ENCODE measurements at places on chromosomes 7 and 10.

GRCh38 chr7:16646472-16647072, 591 bp downstream of the BZW2 start:
- DNase-seq: peak; percentile 23

DNA sequence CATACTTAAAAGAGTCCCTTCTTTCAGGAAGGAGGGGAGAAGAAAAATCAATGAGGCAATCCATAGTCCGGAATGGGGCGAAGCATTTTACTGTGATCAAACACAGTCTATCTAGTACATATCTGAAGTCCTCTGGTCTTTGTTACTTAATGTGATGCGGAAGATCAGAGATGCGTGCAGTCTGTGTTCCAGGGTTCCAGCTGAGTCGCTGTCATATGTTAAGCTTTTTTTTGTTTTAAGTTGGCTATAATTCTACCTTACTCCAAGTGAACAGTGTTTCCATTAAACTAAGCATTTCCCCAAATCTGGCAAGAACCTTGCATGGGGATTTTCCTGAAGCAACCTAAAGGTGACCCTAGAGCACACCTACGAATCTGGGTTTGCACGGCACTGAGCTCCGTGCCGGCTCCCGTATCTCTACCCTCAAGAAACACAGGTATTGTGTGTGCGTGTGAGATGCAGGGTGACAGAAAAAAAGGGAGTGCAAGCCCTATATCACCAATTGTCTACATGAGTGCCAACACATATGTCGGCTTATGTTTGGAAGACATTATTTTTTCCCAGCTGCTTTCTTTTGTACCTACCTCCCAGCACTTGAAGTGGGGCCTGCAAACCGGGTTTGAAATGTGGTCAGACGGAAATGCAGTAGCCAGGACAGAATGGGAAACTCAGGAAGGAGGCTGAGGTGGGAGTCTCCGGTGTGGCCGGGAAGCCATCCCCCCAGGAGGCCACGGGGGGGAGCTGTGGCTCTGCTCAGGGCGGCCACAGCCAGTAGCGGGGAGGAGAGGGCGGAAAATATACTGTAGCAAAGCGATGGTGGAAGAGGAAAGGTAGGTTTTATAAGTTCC, 435.8 kb upstream of the MGMT start:
- DNase-seq: peak; percentile 47

DNA sequence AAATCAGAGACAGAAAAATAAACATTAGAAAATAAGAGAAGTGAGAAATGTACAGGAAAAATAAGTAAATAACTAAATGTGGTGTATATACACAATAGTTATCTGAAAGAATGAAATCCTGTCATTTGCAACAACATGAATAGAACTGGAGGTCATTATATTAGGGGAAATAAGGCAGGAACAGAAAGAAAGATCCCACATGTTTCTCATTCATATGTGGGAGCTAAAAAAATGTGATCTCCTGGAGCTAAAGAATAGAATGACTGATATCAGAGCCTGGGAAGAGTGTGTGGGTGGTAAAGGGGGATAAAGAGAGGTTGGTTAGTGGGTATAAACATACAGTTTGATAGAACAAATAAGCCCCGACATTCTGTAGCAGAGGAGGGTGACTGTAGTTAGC, 27.3 kb downstream of the PLXDC2 start:
- no peak for DNase-seq

GRCh38 chr7:22152690-22153089, 204.3 kb downstream of the RAPGEF5 start:
- DNase-seq: no peak

DNA sequence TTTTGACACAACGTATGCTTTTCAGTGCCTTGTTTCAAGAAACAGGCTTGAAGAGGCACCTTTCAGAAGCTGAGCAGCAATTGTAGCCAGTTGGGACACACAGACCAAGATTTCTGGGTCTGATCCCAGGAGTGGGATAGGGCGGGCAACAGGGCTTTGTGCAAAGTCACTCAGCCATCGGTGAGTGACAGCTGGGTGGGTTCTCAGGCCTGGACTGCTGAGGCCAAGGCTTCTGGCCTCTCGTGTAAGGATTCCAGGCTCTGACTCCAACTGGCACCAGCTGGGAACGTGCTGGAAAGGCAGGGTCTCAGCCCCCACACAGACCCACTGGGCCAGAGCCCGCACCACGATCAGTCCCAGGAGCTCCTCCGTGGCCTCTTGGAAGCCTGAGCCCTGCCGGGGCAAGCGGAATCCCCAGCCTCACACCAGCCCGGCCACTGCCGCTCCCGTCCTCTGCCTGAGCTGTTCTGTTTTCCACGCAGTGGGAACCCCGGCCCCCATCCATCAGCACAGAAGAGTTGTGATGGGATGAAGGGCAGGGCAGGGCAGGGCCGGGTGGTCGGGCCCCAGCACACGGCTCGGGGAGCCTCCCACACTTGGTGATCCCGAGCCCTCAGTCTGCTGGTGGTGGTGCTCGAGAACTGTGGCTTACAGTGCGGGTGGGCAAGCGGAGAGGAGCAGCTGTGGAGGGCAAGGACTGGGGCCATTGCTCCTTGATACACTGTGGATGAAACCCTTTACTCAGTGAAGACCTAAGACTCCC, 46.8 kb downstream of the VIPR2 start:
- no peak for DNase-seq

GRCh38 chr7:2860627-2861133, 16.6 kb upstream of the GNA12 start:
- no peak for DNase-seq

Data from HT1080 (cell line).